ENCODE measurements at places on chromosomes 2 and 18. TPM values are rescaled to one million over a fixed set of nuclear protein-coding genes. Genes with fewer than 3 reads are reported as not detected.

PDCL3 gene
- total RNA-seq: 20.7 TPM

SH3RF3 gene
- 7.3 TPM for total RNA-seq

SERPINB12 gene
- not detected for total RNA-seq

SP140 gene
- not detected for total RNA-seq

GPAT2 gene
- 6.5 TPM for total RNA-seq

ZNF804A gene
- under 0.01 TPM for total RNA-seq

HJURP gene
- 42.0 TPM for total RNA-seq

VWA3B gene
- not detected for total RNA-seq

VSNL1 gene
- not detected for total RNA-seq

MAPK4 gene
- not detected for total RNA-seq

TXNL4A gene
- 117 TPM for total RNA-seq

BCL11A gene
- total RNA-seq: 0.27 TPM

SYT4 gene
- total RNA-seq: not detected

TMEM214 gene
- total RNA-seq: 50.4 TPM

EFR3B gene
- 0.22 TPM for total RNA-seq

HOXD9 gene
- total RNA-seq: not detected

ABCB11 gene
- total RNA-seq: 0.53 TPM

CIB4 gene
- total RNA-seq: not detected

SGPP2 gene
- not detected for total RNA-seq

DNPEP gene
- total RNA-seq: 29.8 TPM

UGT1A8 gene
- total RNA-seq: not detected

GRB14 gene
- total RNA-seq: 10.0 TPM

TUBA3D gene
- not detected for total RNA-seq

SNTG2 gene
- total RNA-seq: not detected
